ENCODE measurements at places on chromosomes 11 and 22.

GRCh38 chr11:123344790-123345357 is 85.2 kb upstream of the GRAMD1B start:
- DNase-seq, result no peak

DNA sequence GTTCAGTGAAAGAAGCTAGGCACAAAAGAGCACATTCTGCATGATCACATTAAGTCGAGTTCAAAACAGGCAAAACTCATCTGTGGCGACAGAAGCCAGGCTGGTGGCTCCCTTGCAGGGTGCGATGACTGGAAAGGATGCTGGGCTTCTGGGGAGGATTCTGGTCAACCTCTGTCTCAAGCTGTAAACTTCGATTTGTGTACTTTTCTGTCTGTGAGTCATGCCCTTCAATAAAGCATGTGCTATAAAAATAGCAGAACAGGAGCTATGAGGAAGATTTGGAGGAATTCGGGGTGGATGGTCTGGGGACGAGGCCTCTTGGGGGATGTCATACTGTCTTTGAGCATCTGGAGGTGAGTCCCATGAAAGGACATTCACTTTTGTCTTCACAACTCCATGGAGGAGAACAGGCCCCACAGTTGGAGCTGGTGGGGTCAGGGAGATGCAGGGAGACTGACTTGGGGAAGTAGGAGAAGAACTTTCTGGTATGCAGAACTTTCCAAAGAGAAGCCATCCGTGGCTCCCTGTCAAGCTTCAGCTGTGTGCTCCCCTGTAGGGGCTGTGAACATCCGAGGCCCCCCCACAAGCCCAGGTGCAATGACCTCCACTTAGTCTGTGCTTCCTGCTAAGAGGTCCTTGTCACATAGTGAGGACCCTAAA is 77.8 kb upstream of the LINC01488 start:
- DNase-seq, result no peak

GRCh38 chr11:115579181-115579825 is 75.1 kb upstream of the CADM1 start:
- DNase-seq, result no peak

DNA sequence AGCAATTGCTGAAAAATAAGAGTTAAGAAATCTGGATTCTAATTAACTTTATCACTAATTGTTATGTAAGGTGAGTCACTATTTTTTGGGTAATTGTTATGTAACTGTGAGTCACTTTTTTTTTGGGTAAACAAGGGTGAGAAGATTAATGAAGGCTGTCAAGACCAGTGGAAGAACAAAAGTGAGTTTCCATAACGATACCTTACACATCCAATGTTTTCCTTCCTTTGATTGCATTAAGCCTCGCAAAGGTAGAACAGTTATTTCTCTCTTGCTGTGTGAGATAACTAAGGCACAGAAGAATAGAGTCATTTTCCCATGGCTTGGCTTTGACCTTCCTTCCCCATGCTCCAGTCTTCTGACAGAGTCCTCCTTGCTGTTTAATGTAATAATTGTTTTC is 374.7 kb downstream of the DDX10 start:
- DNase-seq, result no peak

DNA sequence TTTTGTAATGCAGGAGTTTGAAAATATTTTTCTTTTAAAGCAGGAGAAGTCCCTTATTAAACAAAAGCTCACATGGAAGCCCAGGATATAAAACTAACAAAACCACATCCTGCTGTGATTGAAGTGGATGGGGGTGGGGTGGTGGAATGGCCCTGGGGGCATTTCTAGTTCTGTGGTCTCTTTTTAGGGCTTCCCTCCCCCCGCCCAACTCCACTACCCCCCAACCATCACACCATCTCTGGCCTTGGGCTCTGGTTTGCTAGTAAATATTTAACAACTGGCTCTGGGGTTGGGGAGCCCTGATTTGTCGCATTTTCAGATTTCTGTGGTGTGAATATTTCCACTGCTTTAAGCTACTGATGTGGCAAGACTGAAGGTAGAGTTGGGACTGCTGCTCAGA is 279.6 kb upstream of the PLET1 start:
- no peak for DNase-seq

DNA sequence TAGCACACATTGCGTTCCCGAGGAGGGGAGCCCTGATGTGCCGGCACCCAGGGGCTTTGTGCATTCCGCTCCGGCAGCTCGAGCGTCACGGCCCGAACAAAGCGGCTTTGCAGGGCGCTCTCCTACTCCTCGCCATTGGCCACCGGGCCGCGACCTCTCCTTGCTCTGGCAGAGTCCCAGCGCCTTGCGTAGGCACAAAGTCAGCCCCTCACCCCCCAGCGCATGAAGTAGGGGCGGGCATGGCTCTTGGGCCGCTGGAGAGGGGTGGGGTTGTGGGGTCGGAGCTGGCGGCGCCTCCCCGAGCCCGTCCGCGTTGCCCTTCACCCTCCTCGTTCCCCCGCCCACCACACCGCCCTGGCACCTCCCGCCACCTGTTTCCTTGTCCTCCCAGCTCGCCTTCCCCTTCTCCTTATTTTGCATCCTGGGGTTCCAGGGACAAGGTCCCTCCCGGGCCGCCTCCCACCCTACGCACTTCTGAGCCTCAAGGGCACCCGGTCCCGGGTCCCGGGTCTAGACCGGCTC is 753 bp upstream of the PPARA start:
- peak; percentile 42 for DNase-seq

DNA sequence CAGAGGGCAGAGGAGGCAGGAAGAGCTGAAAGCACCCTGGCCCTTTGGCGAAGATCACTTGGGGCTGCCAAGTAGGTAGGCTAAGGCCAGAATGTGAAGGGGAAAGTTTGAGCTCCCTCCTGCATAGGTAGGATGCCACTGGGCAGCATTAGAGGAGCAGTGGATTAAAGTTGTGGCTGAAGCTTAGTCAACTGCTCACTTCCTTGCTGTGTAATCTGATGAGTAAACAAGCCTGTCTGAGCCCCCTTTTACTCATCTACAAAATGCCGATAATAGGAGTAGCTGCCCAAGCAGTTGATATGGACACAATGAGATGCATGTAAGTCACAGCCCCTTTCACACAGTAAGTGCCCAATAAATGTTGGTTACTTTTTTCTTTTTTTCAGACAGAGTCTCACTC is 216.4 kb downstream of the MN1 start:
- no peak for DNase-seq

GRCh38 chr11:33847251-33847650 is 44.6 kb downstream of the LMO2 start:
- no peak for DNase-seq

DNA sequence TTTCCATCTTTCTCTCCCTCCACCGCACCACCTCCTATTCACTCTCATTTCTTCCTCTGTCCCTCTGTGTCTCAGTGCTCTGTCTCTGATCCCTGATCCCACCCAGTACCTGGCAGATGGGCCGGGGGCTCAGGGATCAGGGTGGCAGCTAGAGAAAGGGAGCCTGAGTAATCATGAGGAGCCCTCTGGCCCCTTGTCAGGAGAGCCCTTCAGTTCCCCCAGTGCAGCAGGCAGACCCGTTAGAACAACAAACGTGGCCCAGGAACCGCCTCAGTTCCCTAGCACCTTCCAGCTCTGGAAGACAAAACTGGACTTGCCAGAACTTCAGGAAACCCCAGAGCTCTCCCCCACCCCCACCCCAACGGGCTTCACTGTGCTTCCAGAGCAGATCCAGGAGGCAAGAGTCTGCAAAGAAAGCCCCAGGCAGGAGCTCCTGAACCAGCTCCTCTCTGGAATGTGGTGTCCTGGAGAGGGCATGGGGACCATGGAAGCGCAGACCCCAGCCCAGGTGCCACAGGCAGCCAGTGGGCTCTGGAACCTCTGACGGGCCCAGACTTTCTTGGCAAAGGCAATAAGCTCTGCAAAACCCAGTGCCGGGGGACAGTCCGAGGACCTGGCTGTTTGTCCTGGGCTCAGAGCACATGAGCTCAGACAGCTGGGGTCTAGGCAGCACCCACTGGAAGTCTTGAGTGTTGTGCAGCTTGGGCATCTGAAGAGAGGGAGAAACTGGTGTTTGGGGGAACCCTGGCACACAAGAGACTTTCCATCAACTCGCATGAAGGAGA is 43.2 kb downstream of the LMO1 start:
- no peak for DNase-seq

- peak; percentile 49 for DNase-seq
These were observed at the start of the genes COMT and TXNRD2 for GRCh38 chr22:19941365-19942082. Gene COMT (plus strand): TSS chr22:19941772. CDS start chr22:19962527, 20,755 bp downstream. Gene TXNRD2 (minus strand): TSS chr22:19941818. CDS start chr22:19941803, 15 bp downstream.

DNA sequence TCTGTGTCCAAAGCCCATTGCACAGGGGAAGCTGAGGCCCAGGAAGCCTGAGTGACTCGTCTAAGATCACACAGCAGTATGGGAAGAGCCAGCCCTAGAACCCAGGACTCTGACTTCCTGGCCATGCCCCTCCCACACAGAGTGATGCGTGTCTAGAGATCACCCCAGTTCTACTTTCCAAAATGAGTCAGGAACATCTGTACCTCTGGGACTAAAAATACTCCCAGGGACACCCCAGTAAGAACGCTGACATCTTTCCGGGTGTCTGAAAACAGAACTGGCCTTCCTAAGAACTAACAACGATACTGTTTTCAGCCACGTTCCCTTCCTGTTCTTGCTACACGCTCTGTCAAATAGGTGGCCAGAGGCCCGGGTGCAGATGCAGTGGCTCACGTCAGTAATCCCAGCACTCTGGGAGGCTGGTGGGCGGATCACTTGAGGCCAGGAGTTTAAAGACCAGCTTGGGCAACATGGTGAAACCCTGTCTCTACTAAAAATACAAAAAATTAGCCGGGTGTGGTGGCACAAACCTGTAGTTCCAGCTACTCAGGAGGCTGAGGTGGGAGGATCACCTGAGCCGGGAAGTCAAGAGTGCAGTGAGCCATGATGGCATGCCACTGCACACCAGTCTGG is 21.7 kb upstream of the PDGFB start:
- no peak for DNase-seq

DNA sequence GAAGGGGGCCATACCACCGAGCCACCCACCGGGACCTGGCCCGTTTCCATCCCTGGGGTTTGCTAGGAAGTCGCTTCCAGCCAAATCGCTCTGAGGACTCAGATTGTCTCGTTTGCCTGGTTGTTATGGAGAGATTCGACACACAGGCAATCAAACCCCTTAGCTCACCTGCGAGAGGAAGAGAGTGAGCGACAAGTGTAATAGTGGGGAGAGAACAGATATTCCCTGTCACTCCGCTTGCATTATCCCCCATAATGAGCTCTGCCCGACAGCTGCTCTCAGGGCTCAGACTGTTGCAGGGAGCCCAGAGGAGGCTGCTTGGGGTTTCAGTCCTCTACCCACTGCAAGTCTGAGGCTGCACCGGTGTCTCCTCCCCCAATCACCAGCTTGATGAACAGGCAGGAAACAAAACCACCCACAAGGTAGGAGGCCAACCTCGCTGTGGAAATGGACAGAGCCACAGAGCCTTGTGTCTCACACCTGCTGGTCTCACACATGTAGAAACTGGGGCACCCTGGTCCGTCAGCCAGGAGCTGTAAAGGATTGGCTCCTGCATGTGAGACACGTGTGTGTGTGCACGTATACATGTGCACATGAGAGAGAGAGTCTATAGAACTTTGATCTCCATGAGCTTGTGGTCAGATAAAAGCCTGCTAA is 351.1 kb downstream of the BUD13 start:
- DNase-seq, result no peak

DNA sequence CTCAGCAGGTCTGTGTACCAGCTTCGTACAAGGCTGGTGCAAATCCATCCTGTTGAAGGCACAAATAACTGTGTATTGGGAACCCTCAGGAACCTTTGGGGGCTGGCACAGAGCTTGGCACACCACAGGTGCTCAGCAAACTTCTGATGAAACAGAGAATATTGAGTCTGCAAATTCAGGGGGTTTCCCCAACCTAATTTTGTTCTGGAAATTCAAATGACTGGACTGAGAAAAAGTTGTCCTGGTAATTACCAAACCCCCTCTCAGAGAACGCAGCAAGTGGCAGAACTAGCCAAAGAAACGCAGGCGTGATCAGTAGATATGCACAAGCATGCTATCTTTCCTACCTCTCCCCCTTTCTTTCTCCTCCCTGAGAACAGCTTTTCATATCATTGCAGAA is 47.6 kb downstream of the LIF start:
- DNase-seq, result no peak

DNA sequence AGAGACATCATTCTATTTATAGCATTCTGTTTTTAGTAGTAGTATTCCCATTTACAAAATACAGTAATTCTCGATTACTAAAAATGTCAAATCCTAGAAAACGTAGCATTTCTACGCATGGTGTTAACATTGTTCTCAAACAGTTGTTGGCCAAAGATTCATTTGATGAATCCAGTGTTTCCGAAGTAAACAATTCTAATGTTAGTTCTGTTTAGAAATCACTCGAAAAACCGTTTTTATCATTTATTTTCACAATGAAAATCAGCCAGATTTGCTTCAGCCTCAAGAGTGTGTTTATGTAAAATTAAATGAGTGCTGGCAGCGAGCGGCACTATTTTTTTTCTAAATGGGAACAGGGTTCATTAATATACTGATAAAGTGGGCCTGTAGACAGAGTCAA is 7.1 kb downstream of the MS4A18 start:
- DNase-seq, result no peak

DNA sequence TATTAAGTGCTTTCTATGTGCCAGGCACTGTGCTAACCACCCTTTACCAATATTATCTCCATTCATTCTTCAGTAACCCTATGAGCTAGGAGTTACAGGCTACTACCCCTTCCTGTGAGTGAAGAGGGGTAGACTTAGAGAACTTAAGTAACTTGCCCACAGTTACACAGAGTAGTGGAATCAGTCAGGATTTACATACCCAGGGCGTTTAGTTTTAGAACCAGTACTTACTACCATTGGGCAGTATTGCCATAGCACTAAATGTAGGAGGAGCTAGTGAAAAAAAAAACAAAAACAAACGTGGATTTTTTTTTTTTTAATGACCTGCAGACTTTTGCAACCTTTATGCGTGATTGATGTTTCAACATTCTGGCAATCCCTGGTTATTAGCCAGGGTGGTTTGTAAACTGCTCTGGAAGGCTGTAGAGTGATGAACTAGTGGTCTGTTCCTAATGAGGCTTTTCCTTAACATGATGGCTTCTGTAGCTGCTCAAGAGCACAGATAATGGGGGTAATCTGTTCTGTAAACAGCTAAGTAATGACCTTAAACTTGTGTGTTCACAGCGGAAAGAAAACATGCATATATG is 11.4 kb downstream of the TBCEL start:
- DNase-seq, result no peak

- DNase-seq, result no peak
These were observed 737 bp upstream of the MFRP start for GRCh38 chr11:119347242-119347641.

GRCh38 chr11:3153291-3153861 is 11.7 kb downstream of the OSBPL5 start:
- DNase-seq, result peak; percentile 51

DNA sequence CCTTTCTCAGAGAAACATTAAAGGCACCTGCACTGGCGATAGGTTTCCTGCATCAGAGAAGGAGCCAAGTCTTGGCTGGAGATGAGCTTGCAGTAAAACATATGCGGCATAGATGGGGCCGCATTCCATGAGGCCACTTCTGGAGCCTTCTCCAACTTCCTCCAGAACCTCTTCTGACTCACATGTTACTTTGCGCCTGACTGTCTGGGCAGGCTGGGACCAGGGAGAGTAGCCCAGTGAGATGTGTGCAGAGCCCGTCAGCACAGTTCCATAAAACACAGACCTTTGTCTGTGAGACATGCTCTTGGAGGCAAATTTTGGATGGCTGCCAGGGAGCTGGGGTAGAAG is 55.4 kb upstream of the BID start:
- no peak for DNase-seq

GRCh38 chr22:39349967-39350726 is at the start of gene SYNGR1:
Gene SYNGR1 (plus strand): TSS chr22:39349991. CDS start chr22:39350011, 20 bp downstream.
- DNase-seq, result no peak
